HuH-7.5 (cell line): ENCODE measurements at places on chromosomes 16 and 17.
A peak's percentile ranks its signal among the peaks of the same experiment; 100 is the strongest.

DNA sequence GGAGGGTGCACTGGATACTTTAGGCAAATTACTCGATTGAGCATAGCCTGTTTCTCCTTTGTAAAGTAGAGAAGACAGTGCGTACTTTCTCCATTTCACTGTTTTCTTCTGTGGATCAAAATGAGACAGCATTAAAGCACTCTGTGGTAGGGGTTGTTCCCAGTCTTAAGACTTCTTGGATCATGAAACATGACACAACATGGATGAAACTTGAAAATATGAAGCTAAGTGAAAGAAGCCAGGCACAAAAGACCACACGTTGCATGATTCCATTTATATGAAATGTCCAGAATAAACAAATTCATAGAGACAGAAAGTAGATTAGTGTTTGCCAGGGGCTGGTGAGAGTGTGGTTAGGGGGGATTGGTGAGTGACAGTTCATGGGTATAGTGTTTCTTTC lies 61.8 kb upstream of the MED9 start:
- no peak for DNase-seq

DNA sequence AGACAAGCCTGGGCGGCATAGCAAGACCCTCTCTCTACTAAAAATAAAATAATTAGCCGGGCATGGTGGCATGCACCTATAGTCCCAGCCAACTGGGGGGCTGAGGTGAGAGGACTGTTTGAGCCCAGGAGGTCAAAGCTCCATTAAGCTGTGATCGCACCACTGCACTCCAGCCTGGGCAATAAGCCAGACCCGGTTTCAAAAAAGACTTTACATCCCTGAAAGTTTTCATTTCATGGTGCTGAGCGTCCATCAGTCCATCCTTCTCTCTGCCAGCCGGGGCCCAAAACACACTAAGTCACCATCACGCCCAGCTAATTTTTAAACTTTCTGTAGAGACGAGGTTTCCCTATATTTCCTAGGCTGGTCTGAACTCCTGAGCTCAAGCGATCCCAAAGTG lies 10.6 kb downstream of the RAB40B start:
- no peak for DNase-seq

- DNase-seq = no peak
Measured at GRCh38 chr16:85286066-85286831, 174.0 kb upstream of the CIBAR2 start.

GRCh38 chr16:73032541-73033270 lies 15.2 kb downstream of the ZFHX3 start:
- DNase-seq = no peak

DNA sequence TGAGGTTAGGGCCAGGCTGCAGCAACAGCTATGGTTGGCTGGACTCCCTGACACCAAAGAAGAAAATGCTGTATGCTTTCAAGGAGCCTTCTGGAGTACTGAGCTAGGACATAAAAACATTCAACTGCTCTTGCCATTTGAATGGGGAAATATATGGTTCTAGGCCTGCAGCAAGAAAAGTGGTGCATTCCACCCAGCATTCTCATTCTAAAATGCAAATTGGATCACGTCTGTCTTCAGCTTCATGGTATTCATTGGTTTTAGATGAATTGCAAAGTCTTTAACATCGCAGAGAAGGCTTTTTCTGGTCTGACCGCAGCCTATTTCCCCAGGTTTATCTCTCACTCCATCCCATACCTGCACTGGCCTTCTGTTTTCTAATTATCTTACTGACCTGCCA lies 27.1 kb upstream of the SOX9 start:
- DNase-seq = no peak

- DNase-seq = no peak
Measured at GRCh38 chr16:11554053-11554452, 32.7 kb downstream of the LITAF start.

- DNase-seq = no peak
Measured at GRCh38 chr17:42406615-42407288, 16.3 kb downstream of the CAVIN1 start.

DNA sequence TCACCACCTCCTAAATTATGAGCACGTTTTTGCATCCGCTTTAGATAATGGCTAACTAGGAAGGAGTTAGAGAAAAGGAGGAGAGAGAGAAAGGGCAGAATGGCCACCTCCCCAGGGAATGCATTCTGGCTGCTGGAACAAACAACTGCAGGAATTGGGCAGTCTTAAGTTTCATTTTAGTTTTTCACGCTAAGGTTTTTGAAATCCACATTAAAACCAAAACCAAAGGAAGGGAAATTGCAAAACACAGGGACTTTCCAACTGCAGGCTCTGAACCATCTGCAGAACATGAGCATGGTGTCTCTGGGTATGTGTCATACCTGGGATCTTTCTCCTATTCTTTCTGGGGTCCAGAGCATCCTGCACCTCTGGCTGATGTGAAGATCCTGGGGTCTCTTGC lies 12.1 kb upstream of the CCL8 start:
- DNase-seq = no peak

- DNase-seq = no peak
Measured at GRCh38 chr17:51995797-51996403, 162.6 kb downstream of the CA10 start.

DNA sequence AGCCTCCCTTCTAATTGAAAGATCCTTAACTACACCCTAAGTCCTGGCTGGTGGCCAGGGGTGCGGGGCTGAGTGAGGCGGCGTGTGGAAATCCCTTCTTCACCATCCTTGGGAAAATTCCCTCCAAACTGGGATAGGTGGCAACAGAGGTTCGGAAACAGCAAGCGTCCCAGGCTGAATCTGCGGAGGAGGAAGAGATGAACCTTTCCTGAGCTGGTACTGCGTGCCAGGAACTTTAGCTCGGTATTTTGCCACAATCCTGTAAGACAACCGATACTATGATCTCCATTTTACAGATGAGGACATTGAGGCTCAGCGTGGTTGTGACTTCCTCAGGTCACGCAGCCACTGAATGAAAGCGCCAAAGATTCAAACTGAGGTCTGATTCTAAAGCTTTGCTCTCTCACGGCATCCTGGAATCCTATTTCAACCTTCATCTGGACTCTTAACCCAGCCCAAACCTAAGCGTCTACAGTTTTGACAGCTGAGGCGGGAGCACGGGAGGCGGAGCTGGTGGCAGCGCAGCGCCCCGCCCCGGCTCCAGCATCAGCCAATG lies 583 bp upstream of the CYLD start:
- DNase-seq = no peak

DNA sequence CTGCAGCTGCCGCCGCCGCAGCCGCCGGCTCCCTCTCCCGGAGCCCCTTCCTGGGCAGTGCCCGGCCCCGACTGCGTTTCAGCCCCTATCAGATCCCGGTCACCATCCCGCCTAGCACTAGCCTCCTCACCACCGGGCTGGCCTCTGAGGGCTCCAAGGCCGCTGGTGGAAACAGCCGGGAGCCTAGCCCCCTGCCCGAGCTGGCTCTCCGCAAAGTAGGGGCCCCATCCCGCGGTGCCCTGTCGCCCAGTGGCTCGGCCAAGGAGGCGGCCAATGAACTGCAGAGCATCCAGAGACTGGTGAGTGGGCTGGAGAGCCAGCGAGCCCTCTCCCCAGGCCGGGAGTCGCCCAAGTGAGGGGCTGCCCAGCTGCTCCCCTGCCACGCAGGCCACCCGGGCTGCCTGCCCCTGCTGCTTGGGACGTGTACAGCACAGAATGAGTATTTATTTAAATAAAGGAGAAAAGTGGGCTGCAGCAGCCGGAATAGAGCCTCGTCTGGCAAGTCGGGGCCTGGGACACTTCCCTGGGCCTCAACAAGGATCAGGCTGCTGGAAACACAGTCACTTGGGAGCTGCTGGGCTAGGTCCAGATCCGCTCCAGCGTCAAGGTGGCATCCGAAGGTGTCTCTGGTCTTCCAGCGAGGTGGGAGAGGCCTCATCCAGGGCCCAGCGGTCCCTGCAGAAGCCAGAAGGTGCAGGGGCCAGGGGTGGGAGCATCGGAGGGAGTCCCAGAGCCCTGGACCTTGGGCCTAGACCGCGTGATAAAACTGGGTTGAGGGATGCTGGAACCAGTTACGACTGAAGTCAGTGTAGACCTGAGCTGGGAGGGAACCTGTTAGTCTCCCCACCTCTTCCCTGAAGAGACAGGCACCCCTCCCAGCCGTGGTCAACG lies 8.8 kb downstream of the TBX2 start:
- DNase-seq = peak; percentile 76

- DNase-seq = no peak
Measured at GRCh38 chr17:40791111-40791510, 8.6 kb downstream of the KRT28 start.

DNA sequence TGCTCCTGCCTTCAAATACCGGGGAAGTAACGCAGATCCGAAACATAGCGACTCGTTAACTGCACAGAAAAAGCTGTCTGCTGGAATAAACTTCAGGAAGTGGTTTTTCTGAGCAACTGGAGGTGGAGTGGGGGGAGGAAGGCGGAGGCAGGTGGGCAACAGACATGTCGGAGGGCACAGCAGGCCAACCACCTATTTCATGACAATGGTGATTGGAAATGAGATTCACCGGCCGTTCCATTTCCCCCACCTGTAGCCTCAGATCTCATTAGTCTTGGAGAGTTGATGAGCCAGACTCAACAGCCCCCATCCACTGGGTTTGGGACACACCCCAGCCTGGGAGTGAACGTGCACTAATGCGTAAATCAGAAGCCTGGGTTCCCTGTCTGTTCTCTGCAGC lies 7.7 kb upstream of the PECAM1 start:
- no peak for DNase-seq

DNA sequence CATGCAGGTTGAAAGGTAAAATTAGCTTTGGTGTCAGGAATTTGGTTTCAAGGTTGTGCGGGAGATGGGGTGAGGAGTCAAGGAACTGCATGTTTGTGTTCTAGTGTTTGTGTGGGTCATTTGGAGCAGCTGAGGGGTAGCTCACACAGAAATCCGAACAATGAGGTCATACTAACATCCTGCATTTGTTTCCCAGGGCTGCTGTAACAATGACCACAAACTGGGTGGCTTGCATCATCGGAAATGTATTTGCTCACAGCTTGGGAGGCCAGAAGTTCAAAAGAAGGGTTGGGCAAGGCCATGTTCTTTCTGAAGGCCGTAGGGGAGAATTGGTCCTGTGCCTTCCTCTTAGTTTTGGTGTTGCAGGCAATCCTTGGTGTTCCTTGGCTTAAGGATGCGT lies 287.4 kb downstream of the HAPSTR1 start:
- no peak for DNase-seq

- no peak for DNase-seq
Measured at GRCh38 chr16:59864981-59865666, 1131.0 kb upstream of the GOT2 start.

GRCh38 chr17:50818921-50819657 lies 16.3 kb upstream of the WFIKKN2 start:
- DNase-seq = no peak

DNA sequence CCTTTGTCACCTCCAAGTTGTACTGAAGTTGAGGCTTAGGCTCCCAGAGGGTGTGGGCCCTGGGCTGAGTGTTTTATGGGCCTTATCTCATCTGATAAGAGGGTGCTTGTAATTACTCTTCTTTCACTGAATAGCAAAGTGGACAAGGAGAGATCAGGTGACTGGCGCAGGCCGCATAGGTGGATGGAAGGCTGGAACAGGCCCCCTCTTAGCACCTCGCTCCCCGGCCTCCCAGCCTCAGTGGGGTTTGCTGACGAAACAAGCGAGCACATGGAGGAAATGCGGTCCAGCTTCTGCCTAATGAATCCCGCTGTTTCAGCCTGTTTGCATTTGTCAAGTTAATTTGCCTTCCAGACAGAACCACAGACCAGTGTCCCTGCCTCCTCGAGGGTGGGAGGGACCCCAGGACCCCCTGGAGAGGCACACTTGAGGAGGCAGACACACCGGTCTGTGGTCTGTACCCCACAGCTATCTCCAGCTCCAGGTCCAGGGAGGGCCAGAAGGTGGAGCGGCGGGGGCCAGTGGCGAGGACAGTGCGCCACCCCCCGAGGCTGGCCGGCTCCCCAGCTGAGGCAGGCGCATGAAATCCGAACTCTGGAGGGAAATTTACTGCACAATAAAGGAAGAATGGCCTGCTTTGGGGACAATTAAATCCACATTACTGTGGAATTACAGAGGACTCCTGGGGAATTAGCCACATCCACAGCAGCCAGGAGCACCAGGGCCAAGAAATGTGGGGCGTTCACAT lies 123.4 kb downstream of the NTN1 start:
- no peak for DNase-seq

DNA sequence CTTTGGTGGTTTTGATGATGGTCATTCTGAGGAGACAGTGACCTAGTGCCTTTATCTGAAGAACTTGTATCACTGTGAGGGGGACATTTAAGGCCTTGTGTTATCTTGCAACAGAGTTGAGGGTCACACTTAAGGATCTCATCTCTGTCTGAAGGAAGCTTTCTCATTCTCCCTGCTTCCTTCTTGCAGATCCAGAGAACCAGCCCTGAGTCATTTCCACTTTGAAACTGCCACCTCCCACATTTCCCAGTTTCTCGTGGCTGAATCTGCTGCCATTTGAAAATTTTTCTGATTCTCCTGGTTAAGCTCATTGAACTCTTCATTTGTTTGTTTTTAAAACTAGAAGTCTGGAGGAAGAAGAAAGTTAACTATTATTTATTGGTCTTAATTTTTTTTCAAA lies 190.2 kb upstream of the CDH11 start:
- no peak for DNase-seq

- DNase-seq = peak; percentile 55
Measured at GRCh38 chr16:78796221-78796866, 696.9 kb downstream of the WWOX start.

DNA sequence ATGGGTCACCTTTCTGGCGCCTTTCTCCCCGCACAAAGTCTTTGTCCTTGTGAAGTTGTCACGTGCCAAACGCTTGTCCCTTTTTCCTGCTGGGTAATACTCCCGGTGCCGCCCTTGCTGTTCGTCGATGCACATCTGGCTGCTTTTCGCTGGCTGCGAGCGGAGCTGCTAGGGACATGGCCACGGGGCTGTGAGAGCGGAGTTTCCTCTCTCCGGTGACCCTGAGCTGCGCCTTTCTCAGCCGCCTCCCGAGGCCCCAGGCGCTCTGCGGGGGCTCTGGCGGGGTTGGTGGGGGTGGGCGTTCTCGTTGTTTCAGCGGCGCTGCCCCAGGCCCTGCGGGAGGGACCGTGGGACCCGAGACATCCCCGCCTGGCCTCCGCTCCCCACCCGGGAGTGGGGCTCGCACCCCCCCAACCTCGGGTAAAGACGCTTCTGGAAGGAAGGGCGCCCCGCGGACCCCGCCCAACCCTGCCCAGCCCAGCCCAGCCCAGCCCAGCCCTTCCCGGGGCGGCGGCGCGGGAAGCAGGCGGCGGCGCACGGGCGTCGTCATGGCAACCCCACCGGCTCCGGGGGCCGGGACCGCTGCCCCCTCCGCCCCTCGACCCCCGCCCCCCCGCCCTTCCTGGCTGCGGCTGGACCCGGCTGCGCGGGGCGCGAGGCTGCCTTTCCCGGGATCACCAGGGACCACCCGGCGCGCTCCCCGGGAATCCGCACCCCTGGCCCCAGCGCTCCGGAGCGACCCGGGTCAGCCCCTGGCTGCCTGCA lies 12.3 kb downstream of the CHMP6 start:
- no peak for DNase-seq

- DNase-seq = no peak
Measured at GRCh38 chr17:2262135-2262587, 41.4 kb downstream of the SMG6 start.

- no peak for DNase-seq
Measured at GRCh38 chr16:2610781-2611498, 71.4 kb upstream of the KCTD5 start.

GRCh38 chr17:72439893-72440502 lies 319.2 kb downstream of the SOX9 start:
- DNase-seq = no peak
